ENCODE measurements at places on chromosomes 5 and 9.
A peak's percentile ranks its signal among the peaks of the same experiment; 100 is the strongest.

DNA sequence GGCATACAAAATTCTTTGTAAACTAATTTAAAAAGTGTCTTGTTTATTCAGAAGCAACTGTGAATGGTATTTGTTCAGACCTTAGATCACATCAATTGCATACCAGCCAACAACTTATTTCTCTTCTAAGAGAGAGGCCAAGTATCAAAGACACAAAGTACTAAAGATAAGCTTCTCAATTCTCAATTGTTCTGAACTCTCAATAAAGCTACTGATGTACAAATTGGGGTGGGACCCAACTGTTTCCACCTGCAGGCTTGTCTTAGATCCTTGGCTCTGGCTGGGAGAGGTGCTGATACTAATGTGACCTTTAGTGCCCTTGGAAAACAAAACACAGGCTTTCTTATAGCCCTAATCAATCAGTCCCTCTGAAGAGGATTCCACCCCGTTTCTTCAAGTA lies 22.1 kb downstream of the XRCC4 start:
- DNase-seq = no peak

DNA sequence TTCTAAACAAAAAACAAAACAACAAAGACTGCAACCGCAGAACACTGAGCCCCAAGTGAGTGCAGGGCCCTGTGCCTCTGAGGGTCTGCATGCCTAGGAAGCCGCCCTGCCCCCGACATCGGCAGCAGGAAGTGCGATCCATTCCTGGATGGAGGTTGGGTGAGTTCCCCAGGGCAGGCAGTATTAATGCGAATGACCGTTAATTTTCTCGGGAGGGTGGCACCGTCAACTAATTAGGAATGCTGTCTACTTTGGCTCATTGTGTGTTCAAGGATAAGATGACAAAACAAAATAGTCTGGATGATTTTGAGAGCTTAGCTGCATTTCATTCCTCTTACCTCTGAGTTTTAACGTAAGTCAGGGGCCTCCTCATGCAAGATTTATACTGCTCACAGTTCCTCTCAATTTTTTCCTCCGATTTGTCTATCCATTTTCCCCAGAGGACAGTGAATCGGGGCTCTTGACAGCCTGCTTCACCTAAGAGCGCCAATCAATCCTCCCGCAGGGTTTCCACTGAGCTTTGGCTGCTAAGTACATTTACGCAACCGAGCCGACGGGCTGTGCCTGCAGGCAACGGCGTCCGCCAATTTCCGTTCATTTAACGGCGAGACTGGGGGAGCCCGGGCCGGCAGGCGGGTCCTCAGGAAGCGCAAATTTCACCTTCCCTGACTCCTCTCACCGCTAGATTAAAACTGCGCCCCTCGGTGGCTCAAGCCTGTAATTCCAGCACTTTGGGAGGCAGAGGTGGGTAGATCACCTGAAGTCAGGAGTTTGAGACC lies 2.9 kb upstream of the NXNL2 start:
- peak; percentile 74 for DNase-seq

DNA sequence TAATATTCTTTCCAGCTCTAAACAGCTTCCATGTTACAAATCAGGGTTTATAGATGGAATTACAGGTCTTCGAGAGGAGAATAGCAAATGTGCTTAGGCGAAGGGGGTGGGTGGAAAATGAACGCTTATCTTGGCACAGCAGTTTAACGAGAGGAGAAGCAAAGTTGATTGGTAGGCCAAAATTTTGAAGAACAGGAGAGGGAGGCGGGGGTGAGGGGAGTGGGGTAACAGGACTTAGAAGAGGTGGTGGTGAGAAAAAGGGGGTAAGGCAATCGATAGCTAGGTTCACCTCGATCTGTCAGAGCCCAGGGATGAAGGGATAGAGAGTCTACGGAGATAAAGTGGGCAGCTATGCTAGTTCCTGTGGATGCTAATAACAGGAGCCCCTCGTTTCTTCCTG lies 764 bp downstream of the ANKRA2 start:
- no peak for DNase-seq

GRCh38 chr5:74126294-74126693 lies 500.3 kb downstream of the ARHGEF28 start:
- DNase-seq = no peak

DNA sequence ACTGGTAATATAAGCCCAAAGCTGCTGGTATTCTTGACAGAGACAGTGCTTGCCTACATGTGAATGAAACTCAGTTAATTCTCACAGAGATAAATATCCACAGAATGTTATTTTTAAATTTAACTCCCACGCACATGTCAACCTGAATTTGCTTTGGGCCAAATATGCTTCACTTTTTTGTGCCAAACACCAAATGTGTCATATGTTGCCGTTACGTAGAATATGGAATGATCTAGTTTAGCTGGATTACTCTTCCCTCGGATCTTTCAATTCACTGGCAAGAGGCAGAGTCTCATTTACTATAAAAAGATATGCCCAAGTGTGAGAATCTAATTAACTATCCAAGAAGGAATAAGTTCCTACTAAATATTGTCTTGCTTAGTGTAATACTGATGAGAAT lies 933.4 kb upstream of the COX7C start:
- no peak for DNase-seq

DNA sequence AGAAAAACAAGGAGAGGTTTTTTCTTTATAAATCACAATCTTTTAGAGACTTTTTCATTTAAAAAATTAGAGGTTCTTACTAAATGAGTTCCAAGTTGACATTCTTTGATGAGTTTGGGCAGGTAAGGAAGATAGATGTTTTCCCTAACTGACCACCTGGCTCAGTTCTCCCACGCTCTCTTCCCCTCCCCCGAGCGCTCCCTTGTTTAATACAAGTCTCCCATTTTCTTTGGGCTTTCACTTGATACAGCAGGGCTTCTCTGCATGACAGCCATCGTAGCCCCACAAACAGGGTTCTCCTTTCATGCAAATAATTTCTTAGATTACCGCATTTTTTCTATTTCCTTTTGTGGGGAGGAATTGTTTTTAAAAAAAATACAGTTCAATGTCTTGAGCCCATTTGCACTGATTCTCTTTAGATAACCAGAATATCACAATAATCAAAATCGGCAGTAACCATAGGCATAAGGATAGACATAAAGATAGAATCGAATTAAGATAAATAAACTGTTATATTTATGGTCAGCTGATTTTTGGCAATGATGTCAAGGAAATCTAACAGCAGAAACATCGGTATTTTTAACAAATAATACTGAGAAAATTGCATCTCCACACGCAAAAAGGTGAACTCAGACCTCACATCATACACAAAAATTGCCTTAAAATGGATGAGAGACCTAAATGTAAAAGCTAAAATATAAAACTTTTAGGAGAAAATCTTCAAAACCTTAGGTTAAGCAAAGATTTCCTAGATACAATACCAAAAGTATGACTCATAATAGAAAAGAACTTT lies 325.4 kb downstream of the PIK3R1 start:
- DNase-seq = no peak

DNA sequence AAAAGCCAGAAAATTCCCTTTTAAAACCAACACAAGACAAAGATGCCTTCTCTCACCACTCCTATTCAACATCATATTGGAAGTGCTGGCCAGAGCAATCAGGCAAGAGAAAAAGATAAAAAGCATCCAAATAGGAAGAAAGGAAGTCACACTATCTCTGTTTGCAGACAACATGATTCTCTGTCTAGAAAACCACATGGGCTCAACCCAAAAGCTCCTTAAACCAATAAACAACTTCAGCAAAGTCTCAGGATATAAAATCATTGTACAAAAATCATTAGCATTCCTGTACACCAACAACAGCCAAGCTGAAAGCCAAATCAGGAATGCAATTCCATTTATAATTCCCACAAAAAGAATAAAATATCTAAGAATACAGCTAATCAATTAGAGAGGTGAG lies 112.0 kb downstream of the ADAMTSL1 start:
- no peak for DNase-seq

- no peak for DNase-seq
Observed at GRCh38 chr9:116471093-116471906, 215.8 kb upstream of the TRIM32 start.

- DNase-seq = no peak
Observed at GRCh38 chr5:11507156-11507910, 396.9 kb downstream of the CTNND2 start.

DNA sequence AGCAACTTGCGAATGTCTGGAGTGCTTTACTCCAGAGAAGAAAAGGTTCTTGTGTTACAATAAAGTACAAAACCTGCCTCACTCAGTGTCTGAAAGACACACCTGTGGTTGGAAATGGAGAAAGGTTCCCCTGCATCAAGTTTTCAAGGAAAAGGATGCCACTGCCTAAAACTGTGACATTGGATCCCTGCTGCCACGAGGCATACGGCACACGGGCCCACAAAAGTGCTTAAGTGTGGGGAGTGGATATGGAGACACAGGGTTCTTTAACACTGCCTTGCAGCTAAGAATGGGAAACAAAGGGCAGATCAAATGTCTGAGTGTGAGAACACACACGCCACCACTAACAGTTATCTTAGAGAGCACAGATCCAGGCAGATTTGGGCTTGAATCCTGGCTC lies 75.0 kb downstream of the NIPSNAP3B start:
- DNase-seq = no peak

- DNase-seq = no peak
Observed at GRCh38 chr5:73722231-73722630, 96.2 kb downstream of the ARHGEF28 start.

DNA sequence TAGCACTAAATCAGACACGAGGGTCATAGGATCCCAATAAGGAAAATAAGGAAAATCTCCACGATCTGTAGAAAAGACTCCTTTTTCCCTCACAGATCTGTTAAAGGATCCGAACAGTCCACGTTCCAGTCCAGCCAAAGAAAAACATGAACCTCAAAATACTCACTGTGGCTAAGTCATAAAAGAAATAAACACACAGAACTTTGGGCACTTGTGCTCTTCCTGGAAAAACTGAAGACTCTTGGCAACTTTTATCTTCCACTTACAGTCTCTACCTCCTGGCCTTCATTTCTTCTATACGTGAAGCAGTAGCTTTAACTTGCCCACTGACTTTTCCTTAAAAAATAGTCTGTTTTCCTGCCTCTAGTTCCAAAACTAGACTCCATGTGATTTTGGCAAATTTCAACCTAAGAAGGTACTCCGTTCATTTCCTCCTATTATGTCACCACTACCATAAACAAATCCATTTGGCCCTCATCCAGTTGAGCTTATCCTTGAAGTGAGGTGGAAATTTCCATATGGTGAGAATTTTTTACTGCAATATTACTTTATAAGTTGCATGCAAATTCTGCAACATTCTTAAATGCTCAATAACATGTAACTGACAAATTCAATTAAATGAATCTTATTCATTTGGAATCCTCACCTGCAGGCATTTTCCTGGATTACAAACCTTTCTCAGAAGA lies 5.3 kb upstream of the LHFPL2 start:
- DNase-seq = no peak

GRCh38 chr5:155004138-155004744 lies 9.3 kb upstream of the KIF4B start:
- no peak for DNase-seq

DNA sequence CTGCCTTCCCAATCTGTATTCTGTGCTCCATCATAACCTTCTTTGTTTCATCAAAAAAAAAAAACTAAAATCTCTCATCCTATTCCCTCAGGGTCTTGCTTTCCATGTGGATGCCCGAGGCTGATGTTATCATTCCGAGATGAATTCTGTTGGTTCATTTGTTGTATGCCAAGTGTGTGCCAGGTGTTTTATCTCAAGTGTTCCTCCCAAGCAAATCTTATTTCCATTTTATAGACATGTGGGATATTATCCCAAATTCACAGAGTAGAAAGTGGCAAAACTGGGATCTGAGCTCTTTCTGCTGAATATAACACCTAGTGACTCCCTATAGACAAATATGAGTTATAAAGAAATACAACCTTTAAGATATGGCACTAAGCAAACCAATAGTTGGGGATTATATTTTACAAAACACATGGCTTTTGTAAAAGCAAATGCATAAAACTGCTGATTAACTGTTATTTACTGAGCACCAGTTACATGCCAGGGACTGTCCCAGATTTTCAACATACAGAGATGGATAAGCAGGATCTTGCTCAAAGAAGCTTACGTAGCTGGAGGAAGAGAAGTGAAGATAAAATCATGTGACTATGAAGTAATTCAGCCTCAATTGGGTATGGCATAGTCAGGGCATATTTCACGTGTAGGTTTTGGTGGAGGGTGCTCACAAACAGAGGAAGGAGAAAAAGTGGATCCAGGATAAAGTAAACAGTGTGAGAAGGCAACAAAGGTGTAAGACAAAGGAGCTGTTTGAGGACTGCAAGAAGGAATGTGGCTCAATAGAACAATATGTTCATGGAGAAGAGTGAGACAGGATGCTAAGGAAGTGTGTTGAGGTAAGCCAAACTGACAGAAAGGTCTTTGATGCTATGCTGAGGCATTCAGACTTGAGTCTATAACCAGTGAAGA lies 143.3 kb upstream of the ADAMTSL1 start:
- DNase-seq = no peak

- DNase-seq = no peak
Observed at GRCh38 chr9:107874591-107875369, 385.2 kb upstream of the KLF4 start.

DNA sequence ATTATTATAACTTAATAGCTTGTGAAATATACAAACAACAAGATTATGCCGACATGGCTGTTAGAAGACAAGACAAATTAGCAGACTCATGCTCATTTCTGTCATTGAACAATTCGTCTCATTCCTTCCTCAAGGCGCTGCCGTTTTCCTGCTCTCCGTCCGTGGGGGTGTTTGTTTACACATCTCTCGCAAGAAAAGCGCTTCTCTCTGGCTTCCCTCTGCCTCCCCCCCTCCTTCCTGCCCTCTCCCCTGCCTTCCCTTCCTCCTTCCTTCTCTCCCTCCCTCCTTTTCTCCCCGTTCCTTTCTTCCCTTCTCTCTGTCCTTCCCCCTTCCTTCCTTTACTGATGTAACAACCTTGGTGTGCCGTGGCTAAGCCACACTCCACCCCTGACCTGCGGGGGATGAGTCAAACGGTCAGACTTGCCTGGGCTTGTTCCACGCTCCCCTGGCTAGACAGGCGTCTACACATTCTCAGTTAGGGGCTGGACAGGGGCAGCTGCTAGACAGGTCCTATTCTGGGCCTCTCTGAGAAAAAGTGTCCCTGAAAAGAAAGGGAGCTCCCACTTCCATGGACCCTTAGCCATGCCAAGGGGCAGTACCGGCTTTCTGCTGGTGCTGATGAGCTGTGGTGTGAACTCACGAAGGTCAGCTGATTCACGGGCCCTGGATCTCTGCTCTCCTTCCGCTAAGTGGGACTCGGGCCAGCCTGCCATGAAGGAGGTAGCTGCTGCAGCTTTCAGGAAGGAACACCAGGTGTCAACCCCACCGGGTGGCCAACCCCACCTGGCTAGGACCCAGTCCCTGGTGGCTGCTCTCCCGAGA lies 32.0 kb upstream of the SPTLC1 start:
- no peak for DNase-seq

GRCh38 chr9:441126-441525 lies 226.5 kb downstream of the DOCK8 start:
- DNase-seq = no peak

- no peak for DNase-seq
Observed at GRCh38 chr9:137002646-137003041, 6.3 kb upstream of the CLIC3 start.
